ENCODE measurements at places on chromosomes 2 and 18.

GRCh38 chr2:132766573-132766972 lies 96.6 kb upstream of the LYPD1 start:
- DNase-seq, result no peak

DNA sequence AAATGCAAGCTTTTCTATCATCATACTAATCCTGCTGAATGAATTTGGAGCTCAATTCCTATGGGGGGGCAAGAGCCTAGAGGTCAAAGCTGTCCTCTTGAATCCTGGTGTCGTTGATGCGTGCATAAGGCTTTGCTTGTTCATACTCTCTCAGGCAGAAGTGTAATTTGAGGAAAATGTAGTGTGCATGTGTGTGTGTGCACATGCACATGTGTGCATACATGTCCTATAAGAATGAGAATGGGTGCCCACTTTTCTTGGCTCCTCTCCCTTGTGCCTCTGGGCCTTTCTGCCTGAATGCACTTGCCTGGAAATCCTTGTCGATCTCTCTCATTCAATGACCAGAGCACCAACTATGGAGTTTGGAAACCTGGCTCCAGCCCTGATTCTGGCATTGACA lies 28.5 kb upstream of the C18orf32 start:
- DNase-seq, result no peak

GRCh38 chr18:21099442-21099841 lies 12.2 kb downstream of the ROCK1 start:
- DNase-seq, result no peak

DNA sequence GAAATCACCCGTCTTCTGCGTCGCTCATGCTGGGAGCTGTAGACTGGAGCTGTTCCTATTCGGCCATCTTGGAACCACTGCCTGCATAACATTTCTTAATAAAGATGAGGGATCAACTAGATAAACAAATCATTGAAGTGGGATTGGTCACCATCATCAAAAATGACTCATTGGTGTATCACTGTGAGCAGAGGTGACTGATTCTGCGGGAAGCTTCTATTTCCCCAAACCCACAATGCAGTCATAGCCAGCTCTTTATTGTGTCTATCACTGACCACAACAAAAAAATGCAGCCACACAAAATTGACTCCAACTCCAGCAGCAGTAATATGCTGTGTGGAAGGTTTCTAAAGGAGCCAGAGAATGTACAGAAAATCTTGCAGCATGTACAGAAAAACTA lies 630.7 kb upstream of the HS6ST1 start:
- no peak for DNase-seq

DNA sequence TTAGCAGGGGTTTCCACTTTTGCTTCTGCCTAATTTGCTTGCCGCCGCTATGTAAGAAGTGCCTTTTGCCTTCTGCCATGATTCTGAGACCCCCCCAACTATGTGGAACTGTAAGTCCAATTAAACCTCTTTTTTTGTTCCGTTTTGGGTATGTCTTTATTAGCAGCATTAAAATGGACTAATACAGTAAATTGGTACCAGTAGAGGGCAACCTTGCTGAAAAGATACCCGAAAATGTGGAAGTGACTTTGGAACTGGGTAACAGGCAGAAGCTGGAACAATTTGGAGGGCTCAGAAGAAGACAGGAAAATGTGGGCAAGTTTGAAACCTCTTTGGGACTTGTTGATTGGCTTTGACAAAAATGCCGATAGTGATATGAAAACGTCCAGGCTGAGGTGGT lies 216.1 kb upstream of the FSIP2 start:
- no peak for DNase-seq

GRCh38 chr2:193690572-193690971 lies 1495.8 kb upstream of the TMEFF2 start:
- no peak for DNase-seq

GRCh38 chr2:10009271-10009810 lies 34.0 kb upstream of the KLF11 start:
- no peak for DNase-seq

DNA sequence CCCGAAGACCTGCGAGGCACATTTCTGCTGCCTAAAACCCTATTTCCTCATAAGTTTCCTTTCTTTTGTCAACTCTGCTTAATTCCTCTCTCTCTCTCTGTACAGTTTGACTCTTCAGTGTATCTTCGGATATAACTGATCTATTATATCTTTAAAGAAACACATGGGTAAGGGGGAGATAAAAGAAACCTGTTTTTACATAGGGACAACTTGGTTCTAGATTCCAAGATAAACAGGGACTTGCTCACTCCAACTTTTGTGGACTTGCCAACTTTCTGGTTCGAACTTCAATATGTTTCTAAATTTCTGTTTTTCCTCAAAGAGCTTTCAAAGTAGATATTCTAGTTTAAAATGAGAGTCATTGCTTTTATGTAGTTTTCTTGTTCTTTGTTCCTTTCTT lies 182.7 kb upstream of the EPC2 start:
- no peak for DNase-seq

DNA sequence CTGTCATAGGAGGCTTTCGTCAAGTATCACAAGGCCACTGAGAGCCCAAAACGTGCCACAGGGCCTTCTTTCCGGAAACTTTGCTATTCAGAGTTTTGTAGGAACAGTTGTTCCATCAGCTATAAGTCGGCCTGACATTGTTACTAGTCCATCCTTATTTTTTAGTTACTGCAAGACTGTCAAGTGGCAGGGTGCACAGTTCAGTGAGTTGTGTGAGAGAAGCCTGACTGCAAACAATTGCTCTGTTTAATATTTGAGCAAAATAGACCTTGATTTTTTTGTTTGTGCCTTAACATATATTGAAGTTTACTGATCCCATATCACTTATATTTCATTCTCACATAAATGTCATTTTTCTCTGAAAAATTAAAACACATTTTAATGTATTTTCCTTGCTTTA lies 110.1 kb downstream of the GALNT1 start:
- no peak for DNase-seq

GRCh38 chr2:157172866-157173578 lies 84.5 kb upstream of the GALNT5 start:
- DNase-seq, result no peak

- no peak for DNase-seq
Measured at GRCh38 chr2:23379220-23379695, 5.7 kb upstream of the KLHL29 start.

DNA sequence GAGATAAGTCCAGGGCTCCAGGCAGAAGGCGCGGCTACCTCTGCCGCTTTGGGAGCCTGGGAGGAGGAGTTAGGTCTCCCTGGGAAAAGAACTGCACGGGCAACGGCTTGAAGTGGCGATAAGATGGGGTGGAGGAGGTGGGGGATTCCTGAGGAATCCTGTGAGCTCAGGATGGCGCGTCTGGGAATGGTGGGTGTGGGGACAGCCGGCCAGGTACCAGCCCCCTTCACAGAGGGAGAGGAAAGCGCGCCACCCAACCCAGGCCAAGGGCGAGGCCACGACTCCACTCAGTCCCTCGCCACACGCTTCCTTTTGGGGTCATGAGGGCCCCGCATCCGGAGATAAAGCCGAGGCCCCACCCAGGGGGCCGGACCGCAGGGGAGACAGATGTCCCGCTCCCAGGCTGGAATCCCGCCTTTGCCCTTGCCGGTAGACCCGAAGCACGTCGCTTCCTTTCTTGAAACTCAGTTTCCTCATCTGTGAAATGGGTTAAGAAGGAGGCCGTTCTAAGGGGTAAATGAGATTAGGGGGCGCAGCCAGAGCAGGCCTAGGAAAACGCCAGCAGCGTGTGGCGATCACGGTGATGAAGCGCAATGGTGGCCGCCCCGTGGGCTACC lies 1.7 kb upstream of the CTDSP1 start:
- DNase-seq, result no peak

GRCh38 chr2:29022679-29023078 lies 41.6 kb downstream of the TOGARAM2 start:
- no peak for DNase-seq

Measured in NCI-H1048 (cell line).